Stimulated activated CD8-positive, alpha-beta memory T cell treated with anti-CD3 and anti-CD28 coated beads, Interleukin-15, amount 100 ng/mL, for 48 hours (primary cell): ENCODE measurements at places on chromosomes 4 and X.

GRCh38 chrX:153539171-153539978 lies 21.9 kb downstream of the ATP2B3 start:
- peak; percentile 32 for DNase-seq

DNA sequence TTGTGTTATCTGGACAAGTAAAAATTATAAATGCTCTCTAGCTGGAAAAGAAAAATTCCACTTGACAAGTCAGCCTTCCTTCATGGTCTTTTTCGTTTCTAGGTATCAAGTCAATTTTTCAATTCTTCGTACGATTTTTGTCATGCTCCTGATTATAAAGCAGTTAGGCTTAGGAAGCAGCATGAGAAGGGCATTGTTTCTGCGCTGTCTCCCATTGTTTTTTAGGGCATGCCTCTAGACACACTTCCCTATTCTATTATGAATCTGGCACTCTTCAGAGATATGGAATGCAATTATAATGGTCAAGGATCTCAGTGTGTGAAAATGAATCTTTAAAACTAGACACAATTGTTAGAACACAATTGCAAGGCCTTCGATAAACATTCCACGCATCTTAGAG lies 164.1 kb upstream of the FAT1 start:
- no peak for DNase-seq

- DNase-seq = no peak
These were observed 29.5 kb upstream of the C4orf54 start for GRCh38 chr4:99687120-99687519.

- no peak for DNase-seq
These were observed 197.4 kb upstream of the TBL1X start for GRCh38 chrX:9267415-9267814.

GRCh38 chr4:173317004-173317403 lies 17.2 kb downstream of the HMGB2 start:
- no peak for DNase-seq
